ENCODE measurements at places on chromosomes 11 and 22.

- no peak for DNase-seq
- H3K4me1 ChIP-seq = peaks cover 28% of the 10 kb centered on the region
- no peak overlapping the region for H3K27ac ChIP-seq
- H3K36me3 ChIP-seq = peaks cover 3% of the 10 kb centered on the region
- no peak overlapping the region for H3K4me3 ChIP-seq
- no peaks in the 10 kb centered on the region for H3K27me3 ChIP-seq
Measured at GRCh38 chr11:69350596-69350995, 56.6 kb downstream of the MYEOV start.

DNA sequence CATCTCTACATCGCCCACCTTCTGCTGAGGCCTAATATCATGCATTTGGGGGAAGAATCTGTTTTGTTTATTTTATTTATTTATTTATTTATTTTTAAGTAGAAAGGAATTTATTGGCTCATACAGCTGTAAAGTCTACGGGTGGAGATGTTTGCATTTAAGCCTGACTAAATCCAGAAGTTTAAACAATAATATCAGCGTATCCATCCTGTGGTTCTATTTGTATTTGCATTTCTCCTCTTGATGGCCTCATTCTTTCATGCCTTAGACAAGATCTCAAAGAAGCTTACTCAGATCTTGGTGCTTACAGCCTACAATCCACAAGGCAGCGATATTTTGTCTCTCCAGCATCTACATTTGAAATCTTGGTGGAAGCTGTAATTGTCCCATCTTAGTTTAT is 67.1 kb upstream of the CARD18 start:
- no peak for DNase-seq
- H3K4me3 ChIP-seq = no peak overlapping the region
- H3K27me3 ChIP-seq = no peaks in the 10 kb centered on the region

DNA sequence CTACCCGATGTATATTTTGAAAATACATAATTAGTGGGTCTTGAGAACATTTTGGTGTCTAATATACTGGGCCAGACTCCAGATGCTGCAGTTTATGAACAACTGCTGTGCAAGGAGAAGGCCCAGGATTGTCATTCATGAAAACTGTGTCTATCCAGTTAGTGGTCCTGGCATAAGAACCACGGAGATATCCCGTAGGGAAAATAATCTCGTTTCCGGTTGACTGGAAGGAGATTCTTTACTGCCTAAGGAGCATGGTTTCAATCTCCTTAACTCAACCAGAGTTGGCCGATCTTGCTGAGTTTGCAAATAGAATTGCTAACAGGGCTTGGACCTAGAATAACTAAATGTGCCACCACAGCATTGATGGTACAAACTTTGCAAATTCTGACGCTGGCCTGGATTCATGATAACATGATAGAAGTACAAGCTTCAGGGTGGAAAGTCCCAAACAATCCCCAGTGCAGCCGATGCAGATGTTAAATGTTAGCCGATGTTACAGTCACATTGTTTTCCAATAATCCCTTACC is 4.6 kb upstream of the RTCB start:
- H3K27ac ChIP-seq = no peak overlapping the region
- no peaks in the 10 kb centered on the region for H3K4me1 ChIP-seq
- H3K4me3 ChIP-seq = no peak overlapping the region

DNA sequence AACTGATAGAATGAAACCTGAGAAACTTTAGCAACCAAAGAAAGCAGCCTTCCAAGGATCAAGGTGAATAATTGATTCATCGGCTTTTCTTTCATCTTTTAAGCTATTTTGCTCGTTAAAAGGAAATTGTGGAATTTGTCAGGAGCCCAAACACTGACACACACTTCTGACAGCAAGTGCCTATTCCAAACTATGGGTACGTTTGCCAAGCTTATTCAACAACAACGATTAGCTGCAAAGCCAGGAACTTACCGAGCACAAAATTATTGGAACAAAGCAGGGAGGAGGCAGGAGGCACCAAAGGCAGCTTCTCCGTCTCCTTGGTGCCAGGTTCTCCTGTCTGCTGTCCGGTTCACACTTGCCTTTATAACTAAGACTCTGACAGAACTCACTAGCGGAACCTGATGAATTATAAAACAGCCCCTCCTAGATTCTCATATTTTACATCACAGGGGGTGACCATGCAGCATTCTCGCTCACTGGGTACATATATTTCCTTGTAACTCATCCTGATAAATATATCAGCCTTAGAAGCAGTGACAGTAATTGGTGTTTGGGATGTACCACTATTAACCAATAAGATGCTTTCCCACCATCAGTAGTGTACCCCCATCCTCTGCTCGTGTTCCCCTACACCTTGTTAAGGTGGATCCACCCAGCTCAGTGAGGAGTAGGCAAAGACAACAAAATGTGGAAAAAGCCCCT is 395.9 kb upstream of the CCDC90B start:
- no peak overlapping the region for H3K4me3 ChIP-seq
- DNase-seq = no peak
- H3K4me1 ChIP-seq = no peaks in the 10 kb centered on the region
- no peaks in the 10 kb centered on the region for H3K36me3 ChIP-seq
